Coronary artery (tissue), 2 donors: ENCODE measurements at places on chromosomes 5 and 9.

GRCh38 chr5:129063483-129064113 is 31.0 kb upstream of the ISOC1 start:
- DNase-seq: no peak

DNA sequence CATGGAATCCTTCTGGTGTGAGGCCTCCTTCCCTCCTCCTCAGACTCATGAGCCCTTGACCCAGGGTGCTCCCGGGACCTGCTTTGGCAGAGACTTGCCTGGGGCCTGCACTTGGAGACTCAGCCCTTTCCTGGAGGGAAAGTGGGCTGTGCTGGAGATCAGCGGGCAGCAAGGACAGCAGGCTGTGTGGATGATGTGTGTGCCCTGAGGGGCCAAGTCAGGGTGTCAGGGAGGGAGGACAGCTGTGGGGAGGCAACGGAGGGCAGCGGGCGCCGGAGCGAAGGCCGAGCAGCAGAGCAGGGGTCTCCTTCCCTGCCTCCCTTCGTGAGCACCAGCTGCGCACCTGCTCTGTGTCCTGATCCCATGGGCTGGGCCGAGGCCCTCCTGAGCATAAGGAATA is 6.1 kb upstream of the CSF2 start:
- DNase-seq: no peak

DNA sequence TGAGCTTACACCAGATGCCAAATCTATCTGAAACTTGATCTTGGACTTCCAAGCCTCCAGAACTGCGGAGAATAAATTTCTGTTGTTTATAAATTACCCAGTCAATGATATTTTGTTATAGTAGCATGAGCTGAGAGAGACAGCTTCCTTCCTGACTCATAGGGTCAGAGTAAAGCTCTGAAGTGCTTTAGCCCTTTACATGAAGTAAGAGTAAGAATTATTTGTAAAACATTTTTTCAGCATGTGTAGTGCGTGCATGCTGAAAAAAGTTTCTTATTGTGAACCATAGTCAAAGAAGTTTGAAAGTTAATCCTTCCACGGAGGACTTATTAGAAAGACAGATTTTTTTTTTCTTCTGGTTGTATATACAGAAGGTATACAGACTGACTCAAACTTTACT is 172.4 kb downstream of the DMRT2 start:
- no peak for DNase-seq

DNA sequence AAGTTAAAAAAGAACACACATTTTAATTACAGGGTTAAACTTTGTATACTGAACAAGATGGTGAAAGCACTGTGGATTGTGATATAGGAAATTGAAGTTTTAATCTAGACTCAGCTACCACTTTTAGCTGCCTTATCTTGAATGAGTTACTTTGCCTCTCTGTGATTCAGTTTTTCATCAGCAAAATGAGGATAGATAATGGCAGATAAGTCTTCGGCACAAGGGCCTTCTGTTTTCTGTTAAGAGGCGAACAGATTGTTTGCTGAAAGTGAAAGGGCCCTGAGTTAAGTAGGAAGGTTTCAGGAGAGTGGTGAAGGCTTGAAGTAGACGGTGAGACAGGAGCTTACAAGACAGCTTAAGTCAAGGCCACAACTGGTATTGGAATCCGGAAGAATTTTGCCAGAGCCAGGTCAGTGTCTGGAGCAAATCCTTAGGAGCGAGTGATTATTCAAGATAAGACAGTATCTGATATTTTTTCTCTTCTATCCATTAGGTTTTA is 7.8 kb downstream of the RARS1 start:
- no peak for DNase-seq

DNA sequence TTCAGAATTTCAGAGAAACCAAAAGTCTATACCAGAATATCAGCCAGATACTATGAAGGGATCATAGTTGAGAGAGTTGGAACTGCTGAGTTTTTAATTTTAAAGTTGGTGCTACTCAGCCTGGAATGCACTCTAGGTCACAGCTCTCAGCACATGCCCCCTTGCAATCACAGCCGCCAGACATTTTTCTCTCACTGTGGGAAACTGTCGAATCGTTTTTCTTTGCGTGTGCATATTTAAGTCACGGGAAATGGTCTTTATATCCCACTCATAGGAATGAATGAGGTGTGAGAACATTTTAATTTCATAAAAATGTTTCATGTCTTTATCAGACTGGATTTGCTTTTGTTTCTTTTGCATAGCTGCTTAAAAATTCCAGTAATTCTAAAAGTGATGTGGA is 12.2 kb upstream of the SPDL1 start:
- no peak for DNase-seq

DNA sequence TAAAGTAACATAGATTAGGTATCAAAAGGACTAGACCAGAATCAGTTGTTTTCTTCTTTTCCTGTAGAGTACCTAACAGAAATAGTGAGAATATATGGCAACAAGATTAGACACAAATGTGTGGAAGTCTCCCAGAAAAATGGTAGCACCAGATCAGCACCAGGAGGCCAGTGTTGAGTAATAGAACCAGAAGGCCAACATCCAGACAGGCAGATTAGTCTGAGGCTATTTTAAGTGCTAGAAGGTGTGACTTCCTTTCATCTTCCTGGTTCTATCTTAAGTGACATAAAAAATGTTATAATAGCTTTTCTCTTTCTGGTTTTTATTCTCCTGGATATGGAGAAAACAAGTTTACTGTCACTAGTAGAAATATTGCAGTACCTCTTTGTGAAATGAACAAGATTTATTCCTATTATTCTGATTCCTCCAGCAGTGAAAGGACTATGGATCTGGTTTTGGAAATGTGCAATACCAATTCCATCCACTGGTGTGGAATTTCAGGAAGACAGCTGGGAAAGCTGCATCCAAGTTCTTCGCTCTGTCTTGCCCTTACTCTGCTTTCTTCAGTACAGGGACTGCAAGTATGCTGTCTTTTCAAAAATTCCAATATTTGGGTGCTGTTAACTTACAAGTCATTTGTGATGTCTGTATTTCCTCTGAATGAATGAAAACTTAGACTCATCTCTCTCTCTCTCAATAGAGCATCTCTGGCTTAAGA is 39.1 kb downstream of the SHLD3 start:
- DNase-seq: no peak

DNA sequence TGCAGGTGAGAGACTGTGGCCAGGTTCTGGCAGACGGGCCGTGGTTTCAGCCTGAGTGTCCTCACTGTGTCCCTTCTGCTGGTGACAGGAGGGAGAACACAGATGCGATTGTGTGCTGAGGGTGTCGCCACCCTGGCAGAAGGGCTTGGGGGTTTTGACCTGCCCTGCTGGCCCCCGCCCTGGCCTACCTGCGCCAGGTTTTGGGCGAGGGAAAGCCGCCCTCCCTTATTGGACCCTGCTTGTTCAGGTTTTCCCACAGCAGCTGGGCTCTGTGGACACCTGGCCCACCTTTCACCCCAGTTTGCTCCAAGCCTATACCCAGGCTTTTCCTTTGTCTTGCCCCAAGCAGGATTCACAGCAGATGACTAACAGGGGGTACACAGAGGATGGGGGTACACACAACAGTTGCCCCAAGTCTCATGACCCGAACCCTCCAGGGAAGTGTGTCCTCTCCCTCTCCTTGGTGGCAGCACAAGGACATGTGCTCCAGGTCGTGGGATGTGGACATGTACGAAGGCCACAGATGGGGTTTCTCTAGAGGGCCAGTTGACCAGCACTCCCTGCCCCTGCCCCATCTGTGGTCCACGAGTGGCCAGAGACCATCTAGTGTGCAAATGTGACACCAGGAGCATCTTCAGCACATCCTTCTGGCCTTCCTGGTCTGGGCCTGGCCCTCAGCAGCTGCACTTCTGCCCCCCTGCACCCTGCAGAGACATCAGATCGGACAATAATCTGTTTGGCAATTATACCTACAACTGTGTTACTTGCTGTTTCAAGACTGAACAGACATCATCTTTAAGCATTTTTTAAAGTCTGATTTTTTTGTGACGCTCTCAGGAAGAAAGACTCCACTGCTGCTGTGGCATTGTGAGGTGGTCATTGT is 265.8 kb upstream of the IRX4 start:
- DNase-seq: no peak

- no peak for DNase-seq
These were observed 8.7 kb upstream of the CYLC2 start for GRCh38 chr9:102986425-102986824.

GRCh38 chr9:99169982-99170761 is 51.6 kb downstream of the ALG2 start:
- no peak for DNase-seq

- DNase-seq: no peak
These were observed 48.9 kb upstream of the CACNA1B start for GRCh38 chr9:137828527-137829259.

DNA sequence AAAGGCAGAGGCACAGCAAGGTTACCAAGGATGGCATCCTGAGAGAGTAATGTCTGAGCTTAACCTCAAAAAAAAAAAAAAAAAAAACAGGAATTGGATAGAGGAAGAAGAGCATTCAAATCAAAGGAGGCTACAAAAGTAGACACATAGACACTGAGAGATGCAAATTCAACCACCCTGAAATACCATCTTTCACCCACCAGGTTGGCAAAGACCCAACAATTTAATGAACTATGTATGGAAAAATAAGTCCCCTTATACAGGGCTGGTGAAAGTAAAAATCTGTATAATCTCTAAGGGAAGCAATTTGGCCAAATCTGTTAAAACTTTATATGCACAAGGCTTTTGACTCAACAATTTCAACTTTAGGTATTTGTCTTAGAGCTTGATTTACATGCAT is 4.9 kb downstream of the NADK2 start:
- DNase-seq: no peak

- no peak for DNase-seq
These were observed 27.0 kb downstream of the POU4F3 start for GRCh38 chr5:146365618-146366017.

DNA sequence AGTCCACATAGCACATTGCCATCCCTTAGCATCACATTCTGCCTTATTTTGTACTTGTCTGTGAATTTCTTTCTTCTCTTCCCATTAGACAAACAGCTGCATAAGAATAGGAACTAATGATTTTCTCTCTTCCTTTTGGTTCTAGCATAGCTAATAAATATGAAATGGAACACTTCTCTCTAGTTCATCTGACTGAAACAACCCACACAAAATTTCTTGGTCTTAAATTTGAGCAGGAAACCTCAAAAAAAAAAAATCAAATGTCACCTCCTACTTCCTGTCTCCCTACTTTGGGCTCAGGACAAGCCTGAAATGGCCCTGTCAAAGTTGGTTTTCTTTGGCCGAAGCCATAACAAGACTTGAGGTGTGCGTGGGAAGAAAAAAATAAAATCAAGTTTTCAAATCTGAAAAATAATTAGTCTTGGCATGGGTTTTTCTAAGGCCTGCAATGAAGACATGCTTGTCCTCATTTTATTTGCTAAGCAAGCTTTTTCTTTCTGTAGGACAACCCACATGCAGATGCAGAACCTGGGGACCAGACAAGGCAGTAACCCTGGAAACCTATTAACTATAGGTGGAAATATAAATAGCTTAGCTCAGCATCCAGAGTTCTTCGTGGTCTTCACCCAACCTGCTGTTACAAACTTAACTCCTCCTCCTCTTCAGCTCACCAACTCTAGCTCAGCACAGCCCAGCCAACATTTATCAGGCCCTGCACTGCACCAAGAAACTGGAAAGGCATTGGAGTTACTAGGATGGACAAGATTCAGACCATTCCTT is 523.5 kb upstream of the KLF4 start:
- DNase-seq: no peak

- DNase-seq: no peak
These were observed 617 bp downstream of the SLC9A3 start for GRCh38 chr5:523441-524222.

- no peak for DNase-seq
These were observed 128.7 kb upstream of the SEMA6A start for GRCh38 chr5:116703328-116703727.

- DNase-seq: no peak
These were observed 38.9 kb downstream of the PAM start for GRCh38 chr5:102794047-102794446.

DNA sequence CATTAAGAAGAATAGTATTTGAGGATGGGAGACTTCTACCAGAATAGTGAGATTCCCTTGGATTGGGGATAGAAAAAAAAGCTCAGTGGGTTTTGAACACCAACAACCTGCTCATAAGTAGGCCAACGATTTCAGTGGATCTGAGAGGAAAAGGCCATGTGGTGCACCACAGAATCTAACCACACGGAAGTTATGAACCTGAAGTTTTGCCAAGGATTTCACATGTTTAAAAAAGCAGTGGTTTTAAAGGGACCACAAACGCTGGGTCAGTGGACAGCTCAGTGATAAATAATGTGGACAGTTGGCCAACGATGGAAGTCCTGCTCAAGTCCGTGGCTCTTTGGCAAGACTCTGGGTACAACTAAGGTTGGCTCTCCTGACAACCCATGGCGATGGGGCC is 107.2 kb upstream of the TXNDC8 start:
- no peak for DNase-seq

GRCh38 chr5:36403632-36404311 is 102.1 kb upstream of the RANBP3L start:
- DNase-seq: peak; percentile 80

GRCh38 chr5:172454358-172455086 is at the start of gene SH3PXD2B:
Gene SH3PXD2B (minus strand): TSS chr5:172454525. CDS start chr5:172454352, 173 bp downstream.
- no peak for DNase-seq

DNA sequence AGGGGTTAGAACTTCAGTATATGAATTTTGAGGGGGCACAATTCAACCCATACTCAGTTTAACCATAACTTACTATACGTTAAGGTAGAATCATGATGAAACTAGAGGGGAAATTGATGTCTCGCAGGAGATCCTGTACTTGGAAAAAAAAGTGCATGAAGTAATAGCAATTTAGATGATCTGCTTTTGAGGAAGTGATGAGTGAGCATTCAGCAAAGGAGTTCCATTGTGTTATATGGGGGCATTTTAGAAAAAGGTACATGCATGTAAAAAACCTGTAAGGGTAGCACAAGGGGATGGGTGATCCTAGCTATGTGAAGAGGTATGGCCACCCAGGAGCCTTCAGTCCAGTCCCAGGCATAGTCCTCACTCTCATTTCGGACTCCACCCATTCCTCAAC is 14.8 kb upstream of the TMC1 start:
- no peak for DNase-seq

DNA sequence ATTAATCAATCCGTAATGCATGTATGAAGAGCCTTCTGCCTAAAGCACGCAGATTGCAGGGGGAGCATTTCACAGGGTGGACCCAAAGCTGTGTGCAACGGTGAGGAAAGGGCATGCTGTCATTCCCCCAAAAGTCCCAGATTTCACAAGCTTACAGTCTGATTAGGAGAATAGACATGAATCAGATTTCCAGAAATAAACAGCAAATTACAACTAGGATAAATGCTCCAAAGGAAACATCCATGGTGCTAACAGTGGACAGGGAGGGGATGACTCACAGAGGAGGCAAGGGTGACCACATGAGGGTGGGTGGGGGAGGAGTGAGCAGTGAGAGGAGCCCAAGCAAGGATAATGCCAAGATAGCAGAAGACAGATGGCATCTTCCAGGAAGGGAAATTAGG is 258.4 kb upstream of the TAS2R1 start:
- no peak for DNase-seq
